NCI-H1436 treated with DMSO at 0.1 percent for 48 hours (cell line): ENCODE measurements at places on chromosomes 1 and 21.

GRCh38 chr1:231808990-231809389, 182.4 kb downstream of the DISC1 start:
- no peak for DNase-seq

DNA sequence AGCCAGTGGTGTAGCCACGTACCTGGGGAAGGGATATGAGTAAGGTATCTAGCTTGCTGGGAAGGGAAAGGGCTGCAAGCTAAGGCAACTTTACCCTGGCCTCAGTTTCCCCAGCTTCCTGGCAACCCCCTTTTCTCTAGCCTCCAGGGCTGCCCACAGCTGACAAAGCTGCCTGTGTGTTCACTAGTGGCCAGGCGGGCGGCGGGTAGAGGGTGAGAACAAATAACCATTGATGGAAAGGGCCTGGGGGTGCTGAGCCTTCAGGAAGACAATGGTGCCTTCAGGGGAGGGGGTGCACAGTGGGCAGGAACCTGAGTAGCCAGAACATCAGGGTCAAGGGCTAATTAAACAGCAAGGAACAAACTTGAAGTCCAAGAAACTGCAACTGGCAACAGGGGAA, 6.1 kb downstream of the CERS2 start:
- DNase-seq: no peak

GRCh38 chr21:45259206-45259840, 28.4 kb downstream of the POFUT2 start:
- no peak for DNase-seq

DNA sequence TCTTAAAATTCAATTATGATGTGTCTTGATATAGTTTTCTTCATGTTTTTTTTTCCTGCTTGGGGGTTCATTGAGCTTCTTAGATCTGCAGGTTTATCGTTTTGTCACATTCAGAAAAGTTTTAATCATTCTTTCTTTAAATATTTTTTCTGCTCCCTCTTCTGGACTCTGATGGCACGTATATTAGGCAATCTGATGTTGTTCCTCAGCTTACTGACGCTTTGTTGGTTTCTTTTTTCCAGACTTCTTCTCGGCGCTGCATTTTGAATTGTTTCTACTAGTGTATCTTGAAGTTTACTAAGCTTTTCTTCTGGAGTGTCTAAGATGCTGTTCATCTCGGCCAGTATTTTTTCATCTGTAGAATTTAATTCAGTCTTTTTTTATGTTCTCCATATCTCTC, 44.8 kb upstream of the FMOD start:
- DNase-seq: no peak

DNA sequence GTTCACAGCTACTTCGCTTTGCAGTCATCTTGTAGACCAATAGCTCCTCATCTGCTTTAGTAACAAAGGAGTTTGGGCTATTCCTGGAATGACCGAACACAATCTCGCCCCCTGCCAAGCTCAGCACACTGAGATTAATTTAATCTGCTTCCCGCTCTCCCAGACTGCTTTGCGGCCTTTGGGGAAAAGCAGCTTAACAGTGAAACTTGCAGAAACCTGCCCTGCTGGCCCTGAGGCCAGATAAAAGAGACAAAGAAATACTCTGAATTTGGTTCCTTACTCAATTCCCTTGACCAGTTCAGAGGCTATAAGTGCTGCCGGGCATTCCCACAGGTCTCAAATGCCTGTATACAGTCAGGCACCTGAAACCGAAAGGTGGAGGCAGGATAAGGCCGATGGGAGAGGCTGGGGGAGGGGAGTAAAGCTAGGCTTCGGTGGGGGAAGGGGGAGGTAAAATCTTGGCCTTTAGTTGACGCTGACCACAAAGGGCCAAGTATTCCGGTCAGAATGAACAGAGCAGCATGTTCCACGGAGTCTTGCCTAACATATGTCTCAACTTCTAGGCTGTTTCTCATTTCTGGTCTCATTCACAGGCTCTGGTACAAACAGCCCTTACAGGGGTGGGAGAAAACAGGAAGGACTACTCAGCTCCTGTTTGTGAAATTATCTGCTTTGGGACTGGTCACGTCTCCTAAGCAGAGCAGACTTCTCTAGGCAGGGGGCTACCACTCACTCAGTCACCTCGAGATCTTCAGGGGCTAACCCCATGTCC, 17.7 kb upstream of the A3GALT2 start:
- no peak for DNase-seq

DNA sequence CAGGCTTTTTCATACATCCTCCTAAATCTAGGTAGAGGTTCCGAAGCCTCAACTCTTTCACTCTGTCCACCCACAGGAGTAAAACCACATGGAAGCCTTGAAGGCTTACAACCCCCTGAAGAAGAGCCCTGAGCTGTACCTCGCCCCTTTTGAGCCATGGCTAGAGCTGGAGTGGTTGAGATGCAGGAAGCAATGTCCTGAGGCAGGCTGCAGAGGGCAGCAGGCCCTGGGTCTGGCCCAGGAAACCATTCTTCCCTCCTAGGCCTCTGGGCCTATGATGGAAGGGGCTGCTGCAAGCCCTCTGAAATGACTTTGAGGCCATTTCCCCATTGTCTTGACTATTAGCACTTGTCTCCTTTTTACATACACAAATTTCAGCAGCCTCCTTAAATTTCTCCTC, 1503.0 kb downstream of the KCNT2 start:
- no peak for DNase-seq

DNA sequence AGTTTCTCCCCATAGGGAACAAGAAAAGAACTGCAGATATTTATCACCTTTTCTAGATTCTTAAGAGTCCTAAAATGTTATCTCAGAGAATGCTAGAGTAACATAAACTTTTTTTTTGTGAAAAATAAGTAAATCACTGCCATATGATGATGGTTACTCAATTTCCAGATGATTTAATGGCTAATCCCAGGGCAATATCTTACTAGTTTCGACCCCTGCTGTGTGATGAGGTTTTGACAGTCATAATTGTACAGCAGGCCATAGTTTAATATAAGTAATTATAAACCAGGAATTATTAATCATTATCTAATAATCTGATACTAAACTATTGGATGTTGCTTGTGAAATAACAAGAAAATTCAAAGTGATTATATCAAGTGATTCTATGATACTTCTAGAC, 210.6 kb downstream of the HLX start:
- DNase-seq: no peak

DNA sequence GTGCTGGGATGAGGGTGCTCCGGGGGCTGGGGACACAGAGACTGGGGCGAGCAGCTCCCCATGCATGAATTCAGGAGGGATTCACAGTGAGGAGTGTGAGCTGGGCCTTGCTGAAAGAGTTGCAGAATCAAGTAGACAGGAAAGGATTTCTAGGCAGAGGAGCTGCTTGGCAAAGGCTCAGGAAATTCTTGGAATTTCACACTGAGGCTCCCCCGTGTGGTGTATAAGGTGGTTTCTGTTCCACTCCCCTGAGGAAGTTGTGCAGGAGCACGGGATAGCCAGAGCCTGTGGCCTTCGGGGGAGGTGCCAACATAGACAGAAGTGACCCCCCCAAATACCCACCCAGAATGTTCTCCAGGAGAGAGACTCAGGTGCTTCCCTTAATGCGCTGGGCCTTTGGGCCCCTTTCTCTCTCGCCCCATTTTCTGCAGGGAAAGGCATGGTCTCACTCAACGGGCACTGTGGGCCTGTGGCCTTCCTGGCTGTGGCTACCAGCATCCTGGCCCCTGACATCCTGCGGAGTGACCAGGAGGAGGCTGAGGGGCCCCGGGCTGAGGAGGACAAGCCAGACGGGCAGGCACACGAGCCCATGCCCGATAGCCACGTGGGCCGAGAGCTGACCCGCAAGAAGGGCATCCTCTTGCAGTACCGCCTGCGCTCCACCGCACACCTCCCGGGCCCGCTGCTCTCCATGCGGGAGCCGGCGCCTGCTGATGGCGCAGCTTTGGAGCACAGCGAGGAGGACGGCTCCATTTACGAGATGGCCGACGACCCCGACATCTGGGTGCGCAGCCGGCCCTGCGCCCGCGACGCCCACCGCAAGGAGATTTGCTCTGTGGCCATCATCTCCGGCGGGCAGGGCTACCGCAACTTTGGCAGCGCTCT, 58.5 kb upstream of the ACTL8 start:
- DNase-seq: no peak

DNA sequence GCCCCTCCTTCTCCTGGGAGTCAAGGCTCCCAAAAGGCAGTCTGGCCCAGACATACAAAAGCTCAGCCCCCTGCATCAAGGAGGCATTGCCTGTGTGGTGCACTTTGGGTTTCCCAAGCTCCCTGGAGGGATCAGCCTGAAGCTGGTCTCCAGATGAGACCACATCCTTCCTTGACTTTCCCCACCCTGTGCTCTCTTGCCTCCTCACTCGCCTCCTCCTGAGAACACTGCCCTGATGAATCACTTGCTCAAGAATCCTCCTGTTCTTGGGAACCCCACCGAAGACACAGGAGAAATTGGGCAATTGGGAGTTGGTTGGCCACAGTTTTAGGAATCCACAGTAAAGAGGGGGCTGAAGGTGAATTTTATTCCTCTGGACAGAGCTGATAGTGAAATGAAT, 34.8 kb upstream of the LYST start:
- DNase-seq: no peak

- DNase-seq: no peak
Observed at GRCh38 chr1:185245466-185245865, 71.6 kb downstream of the IVNS1ABP start.

DNA sequence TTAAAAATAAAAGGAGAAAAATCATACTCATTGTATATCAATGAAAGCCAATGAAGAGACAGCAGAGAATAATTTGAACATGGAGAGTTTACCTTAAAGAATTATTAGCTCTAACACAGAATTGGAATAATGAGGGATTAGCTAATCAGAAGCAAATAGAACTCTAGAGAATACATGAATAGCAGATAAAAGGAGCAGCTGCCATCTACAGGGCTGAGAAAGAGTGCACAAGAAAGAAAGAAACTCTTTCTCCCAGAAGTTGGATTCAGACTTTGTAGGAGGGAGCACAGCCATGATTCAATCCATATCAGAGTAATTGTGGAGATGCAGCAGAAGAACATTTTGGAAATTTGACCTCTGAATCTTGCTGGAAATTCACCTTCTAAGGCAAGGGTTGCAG, 1171.2 kb downstream of the PLA2G4A start:
- DNase-seq: no peak

- DNase-seq: no peak
Observed at GRCh38 chr1:210597555-210598134, 268.9 kb downstream of the HHAT start.

DNA sequence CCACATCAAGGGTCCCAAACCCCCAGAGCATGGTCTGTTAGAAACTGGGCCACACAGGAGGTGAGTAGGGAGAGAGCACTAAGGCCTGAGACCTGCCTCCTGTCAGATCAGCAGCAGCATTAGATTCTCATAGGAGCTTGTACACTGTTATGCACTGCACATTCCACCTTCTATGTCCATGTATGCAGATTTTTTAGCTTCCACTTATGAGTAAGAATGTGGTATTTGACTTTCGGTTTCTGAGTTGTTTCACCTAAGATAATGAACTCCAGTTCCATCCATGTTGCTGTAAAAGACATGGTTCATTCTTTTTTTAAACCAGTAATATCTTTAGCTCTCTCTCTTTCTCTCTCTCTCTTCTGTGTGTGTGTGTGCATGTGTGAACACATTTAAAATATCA, 663 bp upstream of the GBP6 start:
- no peak for DNase-seq

DNA sequence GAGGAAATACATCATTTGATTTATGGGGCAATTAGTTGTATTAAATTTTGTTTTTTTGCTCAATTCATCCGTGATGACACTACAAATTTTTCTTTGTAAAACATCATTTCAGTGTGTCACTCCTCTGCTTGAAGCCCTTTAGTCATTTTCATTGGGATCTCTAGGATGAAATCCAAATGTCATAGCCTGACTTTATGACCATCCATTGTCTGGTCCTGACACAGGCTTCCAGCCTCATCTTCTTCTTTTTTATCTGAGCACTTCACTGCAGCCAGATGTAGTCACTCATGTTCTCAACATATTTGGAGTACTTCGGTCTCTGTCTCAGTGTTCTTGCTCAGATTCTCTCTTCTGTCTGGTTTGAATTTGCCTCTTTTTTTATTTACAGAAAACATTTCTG, 173.1 kb downstream of the HMCN1 start:
- DNase-seq: no peak
